ENCODE measurements at places on chromosomes 3 and 15.

DNA sequence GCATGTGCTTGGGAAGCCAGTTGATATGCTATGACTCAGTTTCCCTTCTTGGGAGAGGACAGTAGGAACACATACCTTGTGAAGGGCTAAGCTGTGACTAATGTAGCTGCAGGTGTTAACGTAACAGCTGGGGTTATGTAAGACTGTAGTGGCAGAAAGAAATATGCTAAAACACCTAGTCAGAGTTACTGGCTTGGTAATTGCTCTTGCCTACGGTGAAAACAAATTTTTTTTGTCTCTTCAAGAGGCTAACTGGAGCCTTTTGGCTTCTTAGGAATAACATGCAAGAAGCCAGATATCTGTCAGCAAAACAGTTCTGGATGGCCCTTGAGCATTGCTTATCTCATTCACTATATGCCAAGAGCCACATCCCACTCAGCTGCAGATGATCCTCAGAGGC is 1.4 kb downstream of the MAPKBP1 start:
- DNase-seq = no peak

- DNase-seq = no peak
These were observed 91.0 kb downstream of the CPN2 start for GRCh38 chr3:194259982-194260766.

DNA sequence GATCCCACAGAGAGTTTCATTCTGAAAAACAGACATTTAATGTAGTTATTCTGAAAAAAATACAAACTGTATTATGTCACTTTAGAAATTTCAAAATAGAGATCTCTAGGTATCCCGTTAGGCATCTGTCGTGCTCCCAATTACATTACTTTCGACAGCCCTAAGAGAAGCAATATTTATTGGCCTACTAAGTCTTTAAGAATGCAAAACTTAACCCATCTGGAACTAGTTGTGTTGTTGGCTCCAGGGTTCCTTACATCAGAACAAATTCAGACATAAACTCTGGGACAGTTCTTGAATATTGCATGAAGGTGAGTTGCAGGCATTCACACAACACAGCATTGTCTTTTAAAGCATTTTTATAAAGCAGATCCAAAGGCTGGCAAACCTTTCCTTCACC is 498.4 kb downstream of the FHIT start:
- DNase-seq = no peak

DNA sequence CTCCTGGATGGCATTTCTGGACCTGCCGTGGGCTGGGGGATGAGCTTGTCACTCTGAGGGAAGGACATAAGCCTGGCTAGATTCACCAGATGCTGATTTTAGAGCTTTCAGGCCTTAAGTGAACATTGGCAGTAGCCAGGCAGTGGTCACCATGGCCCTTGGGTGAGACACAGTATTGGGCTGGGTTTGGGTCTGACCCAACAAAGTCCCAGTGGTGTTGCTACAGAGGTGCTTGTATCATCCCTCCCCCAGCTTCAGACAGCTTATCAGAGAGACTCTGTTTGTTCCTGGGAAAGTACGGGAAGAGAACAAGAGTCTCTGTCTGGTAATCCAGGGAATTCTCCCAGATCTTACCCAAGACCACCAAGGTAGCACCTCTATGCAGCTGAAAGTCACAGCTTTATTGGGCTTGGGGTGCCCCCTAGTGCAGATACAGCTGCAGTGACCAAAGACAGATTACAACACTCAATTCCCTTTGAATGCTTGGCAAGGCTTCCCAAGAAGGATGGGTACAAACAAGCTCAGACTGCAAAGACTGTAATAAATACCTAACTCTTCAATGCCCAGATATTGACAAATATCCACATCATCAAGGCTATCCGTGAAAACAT is 9.8 kb upstream of the RUVBL1 start:
- peak; percentile 53 for DNase-seq
